Left hindlimb (tissue), 1 donor: ENCODE measurements at places on chromosomes 11 and 22.
A peak's percentile ranks its signal among the peaks of the same experiment; 100 is the strongest.

DNA sequence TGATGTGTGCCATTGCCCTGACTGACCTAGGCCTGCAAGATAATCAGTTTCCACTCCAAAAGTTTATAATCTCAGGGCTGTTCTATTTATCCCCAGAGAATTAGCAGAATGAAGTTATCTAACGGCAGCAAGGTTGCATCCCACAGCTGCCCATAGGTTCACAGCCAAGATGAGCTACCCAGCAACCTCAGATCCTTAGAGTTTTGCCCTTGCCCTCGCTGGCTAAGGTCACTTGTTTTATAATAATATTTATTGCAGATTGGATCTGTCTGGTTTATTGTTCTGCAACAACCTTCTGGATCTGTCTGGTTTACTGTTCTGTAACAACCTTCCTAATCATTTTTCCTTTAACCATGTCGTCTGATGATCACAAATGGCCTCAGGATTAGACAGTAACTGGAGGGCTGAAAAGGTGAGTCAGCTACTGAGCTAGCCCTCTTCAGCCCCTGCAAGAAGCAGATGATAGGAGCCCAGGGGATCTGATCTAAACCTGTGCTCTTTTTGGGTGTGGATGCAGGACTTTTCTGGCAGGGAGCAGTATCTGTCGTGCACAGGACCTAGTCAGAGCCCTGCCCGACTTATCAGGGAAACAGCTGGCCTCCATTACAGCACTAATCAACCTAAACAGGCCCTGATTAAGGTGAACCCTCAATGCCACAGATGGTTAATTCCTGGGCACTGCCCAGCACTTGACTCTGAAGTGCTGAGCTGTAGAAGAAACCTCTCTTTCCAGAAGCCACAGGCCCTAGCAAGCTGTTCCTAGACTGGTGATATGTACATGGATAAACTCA, 642.9 kb upstream of the KIRREL3 start:
- no peak for DNase-seq

- DNase-seq = no peak
Measured at GRCh38 chr11:115148691-115149090, 355.5 kb downstream of the CADM1 start.

DNA sequence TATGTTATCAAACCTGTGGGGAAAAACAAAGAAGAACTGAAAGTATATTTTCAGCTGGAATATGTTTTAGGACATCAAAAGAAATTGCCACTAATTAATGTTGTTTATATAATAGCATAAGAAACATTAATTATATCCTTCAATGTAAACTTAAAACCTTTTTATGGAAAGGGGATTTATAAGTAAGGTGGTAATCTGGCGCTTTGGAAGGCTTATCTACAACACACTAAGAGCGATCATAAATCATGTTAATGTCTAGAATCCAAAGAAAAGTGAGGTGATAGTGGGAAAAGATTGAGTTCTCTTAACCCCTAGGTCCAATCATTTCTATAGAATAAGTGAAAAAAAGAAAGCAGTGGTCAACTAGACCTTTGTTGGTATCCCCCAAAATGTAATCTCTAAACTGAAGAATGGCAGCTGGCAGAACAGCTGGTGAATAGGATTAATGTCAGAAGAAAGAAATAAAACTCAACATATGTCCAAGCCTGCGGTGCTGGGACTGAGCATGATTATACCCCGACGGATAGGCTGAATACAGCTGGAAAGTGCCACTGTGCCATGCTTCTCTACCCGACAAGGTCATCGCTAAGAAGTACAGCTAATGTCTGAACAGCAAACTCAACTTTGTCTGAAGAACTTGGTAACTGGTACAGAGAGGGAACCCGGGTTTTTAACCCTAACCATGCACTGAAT, 64.0 kb downstream of the SOX6 start:
- DNase-seq = peak; percentile 44

DNA sequence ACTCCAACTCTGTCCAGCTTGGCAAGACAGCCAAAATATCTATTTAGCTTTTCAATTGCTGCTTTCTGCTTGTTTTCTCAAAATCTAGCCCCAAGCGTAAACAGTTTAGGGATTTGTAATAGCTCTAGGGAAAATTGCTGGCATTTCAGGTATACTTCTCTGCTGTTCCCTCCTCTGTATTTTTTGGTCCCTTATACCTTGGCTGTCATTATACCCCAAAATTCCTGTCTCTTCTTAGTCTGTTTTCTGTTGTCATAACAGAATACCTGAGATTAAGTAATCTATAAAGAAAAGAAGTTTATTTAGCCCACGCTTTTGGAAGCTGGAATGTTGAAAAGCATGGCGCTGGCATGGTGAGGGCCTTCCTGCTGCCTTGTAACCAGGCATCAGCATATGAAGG, 23.5 kb downstream of the MCAM start:
- DNase-seq = no peak

DNA sequence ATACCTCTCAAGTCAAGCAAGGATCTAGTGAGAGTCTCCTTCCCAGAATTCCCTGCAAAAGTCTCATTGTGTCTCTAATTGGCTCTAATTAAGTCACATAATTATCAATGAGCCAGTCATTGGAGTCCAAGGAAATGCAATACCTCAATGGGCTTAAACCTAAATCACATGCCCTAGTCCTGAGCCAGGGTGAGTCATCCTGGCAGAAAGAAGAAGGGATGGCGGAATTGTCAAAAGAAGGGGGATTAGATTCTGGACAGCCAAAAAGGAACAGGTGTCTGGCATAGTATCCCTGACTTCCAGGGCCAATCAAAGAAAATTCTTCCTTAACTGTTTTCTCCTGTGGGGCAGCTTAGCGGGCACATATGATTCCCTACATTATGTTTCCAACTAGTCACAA, 25.1 kb upstream of the LDLRAD3 start:
- no peak for DNase-seq

DNA sequence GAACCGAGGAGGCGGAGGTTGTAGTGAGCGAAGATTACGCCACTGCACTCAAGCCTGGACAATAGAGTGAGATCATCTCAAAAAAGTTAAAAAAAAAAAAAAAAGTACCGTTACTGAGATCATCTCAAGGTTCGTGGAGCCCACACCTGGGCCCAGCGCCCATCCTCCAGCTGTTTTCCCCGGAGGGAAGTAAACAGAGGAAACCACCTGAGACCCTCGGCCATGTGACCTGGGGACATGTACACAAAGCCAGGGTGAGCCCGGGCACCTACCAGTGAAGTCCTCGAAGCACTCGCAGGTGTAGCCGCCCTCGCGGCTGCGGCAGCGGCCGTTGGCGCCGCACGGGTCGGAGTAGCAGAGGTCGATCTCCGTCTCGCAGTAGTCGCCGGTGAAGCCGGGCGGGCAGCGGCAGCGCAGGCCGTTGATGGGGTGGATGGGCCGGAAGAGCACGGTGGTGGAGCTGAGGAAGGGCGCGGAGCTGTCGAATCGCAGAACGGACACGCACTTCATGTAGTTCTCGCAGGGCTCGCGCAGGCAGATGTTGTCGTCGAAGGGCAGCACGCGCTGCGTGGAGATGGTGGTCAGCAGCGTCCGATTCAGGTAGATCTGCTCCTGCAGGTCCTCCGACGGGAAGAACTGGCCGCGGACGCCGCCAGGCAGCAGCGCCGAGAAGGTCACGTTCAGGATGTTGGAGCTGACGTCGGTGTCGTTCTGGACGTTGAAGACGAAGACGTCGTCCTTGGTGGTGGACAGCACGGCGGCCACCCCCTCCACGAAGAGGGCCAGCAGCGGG, 73.8 kb downstream of the CELSR1 start:
- DNase-seq = no peak

DNA sequence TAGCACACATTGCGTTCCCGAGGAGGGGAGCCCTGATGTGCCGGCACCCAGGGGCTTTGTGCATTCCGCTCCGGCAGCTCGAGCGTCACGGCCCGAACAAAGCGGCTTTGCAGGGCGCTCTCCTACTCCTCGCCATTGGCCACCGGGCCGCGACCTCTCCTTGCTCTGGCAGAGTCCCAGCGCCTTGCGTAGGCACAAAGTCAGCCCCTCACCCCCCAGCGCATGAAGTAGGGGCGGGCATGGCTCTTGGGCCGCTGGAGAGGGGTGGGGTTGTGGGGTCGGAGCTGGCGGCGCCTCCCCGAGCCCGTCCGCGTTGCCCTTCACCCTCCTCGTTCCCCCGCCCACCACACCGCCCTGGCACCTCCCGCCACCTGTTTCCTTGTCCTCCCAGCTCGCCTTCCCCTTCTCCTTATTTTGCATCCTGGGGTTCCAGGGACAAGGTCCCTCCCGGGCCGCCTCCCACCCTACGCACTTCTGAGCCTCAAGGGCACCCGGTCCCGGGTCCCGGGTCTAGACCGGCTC, 753 bp upstream of the PPARA start:
- DNase-seq = peak; percentile 80

DNA sequence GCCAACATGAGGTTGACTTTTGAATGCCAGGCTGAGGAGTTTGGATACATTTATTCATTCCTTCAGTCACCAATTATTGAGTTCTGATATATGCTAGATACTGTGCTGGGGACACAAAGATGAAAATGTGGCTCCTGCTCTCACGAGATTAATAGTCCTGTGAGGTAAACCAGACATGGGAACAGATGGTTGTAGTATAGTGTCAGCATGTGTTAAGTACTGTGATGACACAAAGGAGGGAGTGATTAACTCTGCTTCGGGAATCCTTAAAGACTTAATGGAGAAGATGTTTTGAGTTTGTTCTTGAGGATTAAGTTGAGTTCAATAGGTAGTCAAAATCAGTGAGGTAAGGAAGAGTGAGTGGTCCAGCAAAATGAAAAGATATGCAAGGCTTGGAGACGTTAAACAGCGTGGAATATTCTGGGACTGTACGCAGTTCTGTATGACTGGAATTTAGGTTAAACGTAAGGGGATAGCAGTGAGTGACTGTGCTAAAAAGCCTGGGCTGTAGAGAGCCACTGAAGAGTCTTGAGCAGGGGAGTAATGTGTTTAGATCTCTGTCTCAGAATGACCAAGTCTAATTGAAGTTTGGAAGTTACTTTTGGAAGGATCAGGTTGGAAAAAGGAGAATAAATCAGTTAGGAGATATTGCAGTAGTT, 11.8 kb downstream of the RNF121 start:
- no peak for DNase-seq

- DNase-seq = no peak
Measured at GRCh38 chr11:3056296-3057068, 741 bp downstream of the CARS1 start.

DNA sequence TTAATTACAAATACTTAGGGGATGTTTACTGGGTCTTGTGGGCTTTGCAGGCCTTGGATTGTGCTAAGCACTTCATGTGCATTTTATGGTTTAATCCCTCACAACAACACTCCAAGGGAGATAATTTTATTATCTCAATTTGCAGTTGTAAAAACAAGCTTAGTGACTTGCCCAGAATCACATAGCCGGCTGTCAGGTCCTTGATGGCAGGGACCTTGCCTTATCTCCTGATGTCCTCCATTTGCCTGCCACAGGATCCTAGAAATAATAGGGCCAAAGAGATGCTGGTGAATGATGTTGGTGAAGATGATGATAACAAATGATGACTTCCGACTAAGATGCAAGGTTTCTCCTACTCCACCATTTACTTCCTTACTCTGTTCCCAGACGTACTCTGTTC, 385.4 kb downstream of the TMEM135 start:
- no peak for DNase-seq

DNA sequence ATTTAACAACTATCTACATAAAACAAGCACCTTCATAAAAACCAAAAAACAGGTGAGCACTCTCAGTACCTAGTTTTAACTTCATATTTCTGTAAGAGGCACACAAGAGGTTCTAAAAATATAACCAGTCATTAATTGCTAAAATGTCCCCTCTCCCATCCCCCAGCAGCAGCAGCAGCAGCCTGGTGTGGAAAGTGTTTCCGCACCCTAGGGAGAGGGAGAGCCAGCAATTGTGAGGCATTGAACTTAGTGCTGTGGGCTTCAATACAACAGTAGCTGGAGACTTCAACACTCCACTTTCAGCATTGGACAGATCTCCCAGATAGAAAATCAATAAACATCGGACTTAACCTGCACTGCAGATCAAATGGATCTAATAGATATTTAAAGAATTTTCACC, 1158.5 kb downstream of the JRKL start:
- no peak for DNase-seq

GRCh38 chr22:44357296-44357965, 44.7 kb upstream of the SHISAL1 start:
- DNase-seq = no peak

DNA sequence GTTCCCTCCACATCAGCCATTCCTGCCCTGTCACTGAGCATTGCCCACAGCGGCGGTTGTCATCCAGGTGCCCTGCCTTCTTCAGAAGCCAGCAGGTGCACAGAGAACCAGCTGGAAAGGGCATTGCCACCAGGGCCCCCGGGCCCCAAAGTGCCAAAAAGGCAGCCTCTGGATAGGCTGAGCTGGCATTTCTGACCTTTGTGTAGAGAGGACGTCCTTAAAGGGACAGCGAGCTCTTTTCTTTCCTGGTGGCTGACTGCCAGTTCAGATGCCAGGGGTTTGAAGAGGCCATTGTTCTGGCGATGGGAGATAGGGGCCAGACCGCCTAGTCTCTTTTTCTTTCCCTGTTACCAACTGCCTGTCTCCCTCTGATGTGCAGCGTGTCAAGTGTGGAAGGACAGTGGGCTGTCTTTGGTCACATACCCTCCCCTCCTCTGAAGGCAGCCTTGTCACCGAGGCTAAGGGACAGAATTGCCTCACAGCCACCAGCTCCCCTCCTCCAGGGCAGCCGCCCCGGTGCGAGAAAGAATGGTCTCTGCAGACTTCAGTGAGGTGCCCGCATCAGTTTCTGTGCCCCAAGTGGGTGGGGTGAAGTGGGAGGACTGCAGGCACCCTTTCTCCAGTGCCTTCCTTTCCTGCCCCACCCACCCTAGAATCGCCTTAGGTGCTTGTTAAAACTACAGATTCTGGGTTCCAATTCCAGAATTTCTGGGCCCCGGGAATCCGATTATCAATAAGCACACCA, 109.6 kb downstream of the SCN3B start:
- peak; percentile 37 for DNase-seq

GRCh38 chr22:36871669-36872081, 10.9 kb downstream of the NCF4 start:
- DNase-seq = no peak

- no peak for DNase-seq
Measured at GRCh38 chr11:111947143-111947542, 10.0 kb downstream of the DIXDC1 start.

GRCh38 chr11:92423115-92424034, 198.8 kb downstream of the FAT3 start:
- no peak for DNase-seq

- no peak for DNase-seq
Measured at GRCh38 chr22:49152127-49152938, 675.3 kb downstream of the BRD1 start.

- DNase-seq = no peak
Measured at GRCh38 chr11:20154381-20154780, 5.9 kb downstream of the DBX1 start.

DNA sequence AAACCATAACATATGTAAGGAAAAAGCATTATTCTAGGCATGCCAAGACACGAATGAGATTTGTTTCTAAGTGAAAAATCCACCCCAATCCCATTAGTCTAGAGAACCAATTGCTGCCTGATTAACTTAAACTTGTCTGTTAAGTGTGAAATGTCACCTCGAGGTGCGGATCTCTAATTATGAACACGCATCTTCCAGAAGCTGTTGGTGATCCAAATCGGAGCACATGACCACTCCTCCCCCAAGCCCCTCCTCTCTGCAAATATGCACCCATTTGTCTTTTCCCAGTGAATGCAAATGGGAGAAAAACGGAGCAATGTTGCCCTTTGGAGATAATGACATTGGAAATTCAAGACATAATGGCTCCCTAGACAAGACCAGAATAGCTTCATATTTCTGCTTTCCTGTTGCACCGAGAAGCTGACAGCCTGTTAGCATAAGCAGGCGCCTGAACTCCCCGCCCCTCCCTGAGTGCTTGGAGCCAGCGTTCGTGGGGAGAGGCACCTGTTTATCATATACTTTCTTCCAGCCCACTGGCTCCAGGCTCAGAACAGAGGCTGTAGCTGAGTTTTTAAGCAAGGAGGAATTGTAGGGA, 6.0 kb upstream of the FXYD6 start:
- no peak for DNase-seq
